Hepatocyte (in vitro differentiated cells): ENCODE measurements at places on chromosomes 2 and 18. TPM values are rescaled to one million over a fixed set of nuclear protein-coding genes. Genes with fewer than 3 reads are reported as not detected.

DNA sequence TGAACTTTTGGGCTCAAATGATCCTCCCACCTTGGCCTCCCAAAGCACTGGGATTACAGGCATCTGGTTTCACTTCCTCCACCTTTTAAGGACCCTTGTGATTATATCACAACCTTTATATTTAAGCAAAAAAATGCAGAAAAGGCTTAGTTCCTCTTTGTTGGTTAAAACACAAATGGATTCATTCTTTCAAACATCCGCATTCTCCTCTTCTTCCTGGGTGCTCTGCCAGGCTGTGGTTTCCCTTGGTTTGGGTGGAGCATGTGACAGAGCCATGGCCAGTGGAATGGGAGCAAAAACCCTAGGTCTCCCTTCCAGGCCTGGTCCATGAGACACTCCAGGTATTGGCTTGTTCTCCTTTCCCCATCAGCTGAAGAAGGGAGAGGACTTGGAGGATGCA lies 9.9 kb upstream of the SLC66A3 start:
- H3K36me3 ChIP-seq: no peaks in the 10 kb centered on the region
- DNase-seq: no peak
- no peak overlapping the region for H3K4me3 ChIP-seq

DNA sequence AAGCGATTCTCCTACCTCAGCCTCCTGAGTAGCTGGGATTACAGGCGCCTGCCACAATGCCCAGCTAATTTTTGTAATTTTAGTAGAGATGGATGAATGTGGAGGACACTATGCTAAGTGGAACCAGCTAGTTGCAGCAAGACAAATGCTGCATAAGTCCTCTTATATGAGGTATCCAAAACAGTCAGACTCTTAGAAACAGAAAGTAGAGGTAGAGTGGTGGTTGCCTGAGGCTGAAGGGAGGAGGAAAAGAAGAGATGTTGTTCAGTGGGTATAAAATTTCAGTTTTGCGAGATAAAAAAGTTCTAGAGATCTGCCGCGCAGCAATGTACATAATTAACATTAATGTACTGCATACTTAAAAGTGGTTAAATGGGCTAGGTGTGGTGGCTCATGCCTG lies 145.3 kb upstream of the SPRED2 start:
- no peaks in the 10 kb centered on the region for H3K4me1 ChIP-seq
- H3K27ac ChIP-seq: peak overlapping the region; percentile 88
- no peak for DNase-seq
- H3K27me3 ChIP-seq: no peaks in the 10 kb centered on the region
- no peak overlapping the region for H3K4me3 ChIP-seq
- H3K36me3 ChIP-seq: no peaks in the 10 kb centered on the region

- no peaks in the 10 kb centered on the region for H3K4me1 ChIP-seq
- H3K27me3 ChIP-seq: no peaks in the 10 kb centered on the region
- H3K4me3 ChIP-seq: no peak overlapping the region
- H3K36me3 ChIP-seq: no peaks in the 10 kb centered on the region
- no peak overlapping the region for H3K27ac ChIP-seq
- no peak for DNase-seq
Measured at GRCh38 chr2:39188960-39189494, 54.7 kb downstream of the CDKL4 start.

GRCh38 chr2:199973703-199974102 lies 18.3 kb downstream of the MAIP1 start:
- H3K4me1 ChIP-seq: peaks cover 14% of the 10 kb centered on the region
- no peaks in the 10 kb centered on the region for H3K27me3 ChIP-seq

DNA sequence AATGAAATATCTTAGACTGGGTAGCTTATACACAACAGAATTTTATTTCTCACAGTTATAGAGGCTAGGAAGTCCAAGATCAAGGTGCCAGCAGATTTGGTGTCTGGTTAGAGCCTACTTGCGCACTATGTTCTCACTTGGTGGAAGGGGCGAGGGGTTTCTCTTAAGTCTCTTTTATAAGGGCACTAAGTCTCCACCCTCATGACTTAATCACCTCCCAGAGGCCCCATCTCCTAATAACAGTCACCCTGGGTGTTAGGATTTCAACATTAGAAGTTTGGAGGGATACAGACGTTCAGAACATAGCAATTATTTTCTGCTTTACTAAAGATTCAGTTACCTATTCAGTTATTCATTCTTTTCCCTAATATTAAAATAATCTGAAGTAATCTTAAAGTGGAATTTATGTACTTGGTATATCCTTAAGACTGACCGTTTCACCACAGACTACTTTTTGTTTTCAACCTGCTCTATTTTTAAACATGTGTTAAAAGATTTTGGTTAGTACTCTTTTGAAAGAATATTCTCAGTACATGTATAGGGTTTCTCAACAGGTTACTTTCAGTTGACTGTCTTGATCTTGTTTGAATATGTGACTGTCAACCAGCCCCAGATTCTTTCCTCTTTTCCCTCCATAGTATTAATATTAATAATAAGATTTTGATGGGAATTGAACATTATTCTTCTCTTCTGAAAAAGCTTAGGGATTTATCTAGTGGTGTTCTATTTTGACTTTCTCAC lies 130.0 kb downstream of the TAF4B start:
- no peak for DNase-seq
- no peaks in the 10 kb centered on the region for H3K4me1 ChIP-seq
- H3K36me3 ChIP-seq: no peaks in the 10 kb centered on the region
- no peak overlapping the region for H3K27ac ChIP-seq

DNA sequence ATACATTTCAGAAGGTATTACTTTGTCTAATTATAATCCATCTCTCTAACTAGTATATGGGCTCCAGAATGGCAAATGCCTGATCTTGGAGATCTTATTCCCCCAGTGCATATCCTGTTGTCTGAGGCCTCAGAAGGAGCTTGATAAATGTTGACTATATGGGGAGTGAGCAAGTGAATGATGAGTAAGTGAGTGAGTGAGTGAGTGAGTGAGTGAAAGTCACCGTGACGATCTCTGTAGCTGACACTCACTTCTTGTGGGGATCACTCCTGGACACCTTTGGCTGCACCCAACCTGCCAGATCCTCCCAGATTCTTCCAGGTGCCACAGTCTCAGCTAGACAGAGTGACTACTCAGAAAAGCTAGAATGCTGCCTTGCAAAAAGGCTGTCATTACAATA lies 2.8 kb downstream of the XDH start:
- no peak overlapping the region for H3K27ac ChIP-seq
- DNase-seq: no peak
- no peak overlapping the region for H3K4me3 ChIP-seq
- H3K4me1 ChIP-seq: peaks cover 20% of the 10 kb centered on the region
- no peaks in the 10 kb centered on the region for H3K36me3 ChIP-seq

Gene MC5R
- total RNA-seq: not detected in 2 replicates

Gene GCG
- 19.8 and 21.1 TPM in 2 replicates for total RNA-seq

Gene IL18RAP
- total RNA-seq: 0.40 and 0.80 TPM in 2 replicates
